ENCODE measurements at places on chromosomes 1 and 21. TPM values are rescaled to one million over a fixed set of nuclear protein-coding genes. Genes with fewer than 3 reads are reported as not detected.

DNA sequence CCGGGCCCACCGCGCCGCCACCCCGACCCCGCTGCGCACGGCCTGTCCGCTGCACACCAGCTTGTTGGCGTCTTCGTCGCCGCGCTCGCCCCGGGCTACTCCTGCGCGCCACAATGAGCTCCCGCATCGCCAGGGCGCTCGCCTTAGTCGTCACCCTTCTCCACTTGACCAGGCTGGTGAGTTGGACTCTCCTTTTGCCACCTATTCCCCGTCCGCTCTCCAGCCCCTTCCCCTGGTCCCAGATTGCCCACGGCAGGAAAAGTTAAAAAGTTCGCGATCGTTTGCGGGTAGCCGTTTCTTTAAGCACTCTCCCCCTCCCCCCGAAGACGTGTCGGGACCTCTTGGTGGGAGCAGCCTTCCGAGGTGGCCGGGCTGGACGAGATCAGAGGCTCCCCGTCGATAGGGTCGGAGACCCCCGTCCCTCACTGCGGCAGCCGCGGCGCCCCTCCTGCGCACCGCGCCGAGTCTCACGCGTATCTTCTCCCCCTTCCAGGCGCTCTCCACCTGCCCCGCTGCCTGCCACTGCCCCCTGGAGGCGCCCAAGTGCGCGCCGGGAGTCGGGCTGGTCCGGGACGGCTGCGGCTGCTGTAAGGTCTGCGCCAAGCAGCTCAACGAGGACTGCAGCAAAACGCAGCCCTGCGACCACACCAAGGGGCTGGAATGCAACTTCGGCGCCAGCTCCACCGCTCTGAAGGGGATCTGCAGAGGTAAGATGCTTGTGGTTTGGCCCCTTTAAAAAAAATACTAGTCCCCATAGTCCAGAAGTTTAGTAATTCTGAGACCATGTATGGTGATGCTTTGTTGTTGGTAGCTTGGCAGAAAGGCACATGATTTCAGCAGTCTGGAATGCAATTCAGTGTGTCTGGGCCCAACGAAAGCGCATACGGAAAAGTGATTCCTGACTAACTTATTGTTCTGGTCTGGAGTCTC, 576 bp downstream of the CCN1 start:
- DNase-seq = peak; percentile 92

DNA sequence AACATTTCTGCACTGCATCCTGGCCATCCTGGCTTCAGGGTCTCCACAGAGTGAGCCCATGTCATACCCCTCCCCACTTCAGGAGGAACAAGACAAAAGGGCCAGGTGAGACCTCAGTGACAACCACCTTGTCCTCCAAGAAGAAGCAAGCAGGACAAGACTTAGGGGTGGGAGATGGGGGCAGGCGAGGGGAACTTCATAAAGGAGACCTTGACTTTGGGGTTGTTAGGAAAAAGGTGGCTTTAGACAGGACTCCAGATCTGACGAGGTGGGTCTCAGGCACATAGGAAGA, 24.0 kb upstream of the SLAMF9 start:
- no peak for DNase-seq

GRCh38 chr1:12343823-12344487, 114.1 kb downstream of the VPS13D start:
- no peak for DNase-seq

DNA sequence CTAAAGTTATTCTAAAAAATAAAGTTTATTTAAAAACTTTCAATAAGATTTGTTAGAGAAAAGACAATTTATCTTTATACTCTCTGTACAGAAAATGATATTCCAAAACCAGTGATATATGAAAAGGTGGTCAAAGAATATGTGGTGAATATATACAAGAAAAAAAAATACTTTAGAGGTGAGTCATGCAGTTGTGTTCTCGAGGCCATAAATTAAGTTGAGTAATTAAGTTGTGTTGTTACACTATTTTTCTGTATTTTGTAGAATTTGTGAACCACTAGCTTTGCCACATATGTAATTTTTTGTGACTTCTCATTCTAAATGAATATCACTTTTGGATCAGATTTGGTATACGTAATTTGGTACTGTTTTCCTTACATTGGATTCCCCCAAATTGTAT, 23.6 kb upstream of the DUSP10 start:
- DNase-seq = no peak

B3GALT2 gene
- 0.58 TPM for total RNA-seq

GRCh38 chr1:25926731-25927496, 20.7 kb upstream of the STMN1 start:
- no peak for DNase-seq

CCDC185 gene
- not detected for total RNA-seq

DNA sequence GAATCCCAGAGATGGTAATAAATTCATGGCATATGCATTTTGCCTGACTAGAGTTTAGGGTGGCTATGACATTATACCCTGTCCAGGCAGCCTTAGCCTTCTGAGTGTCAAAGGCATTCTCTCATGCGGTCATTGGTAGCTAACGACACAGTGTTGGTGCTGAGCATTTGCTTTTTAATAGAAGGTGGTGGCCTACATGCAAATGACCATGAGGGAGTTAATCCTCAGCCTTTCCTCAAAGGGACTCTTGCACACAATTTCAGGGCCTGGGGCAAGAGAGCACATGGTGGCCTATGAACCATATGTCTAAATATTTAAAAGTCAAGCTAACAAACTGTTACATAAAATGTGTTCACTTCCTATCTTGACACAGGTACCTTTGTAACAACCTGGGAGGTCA, 30.9 kb upstream of the KCNA10 start:
- no peak for DNase-seq

DNA sequence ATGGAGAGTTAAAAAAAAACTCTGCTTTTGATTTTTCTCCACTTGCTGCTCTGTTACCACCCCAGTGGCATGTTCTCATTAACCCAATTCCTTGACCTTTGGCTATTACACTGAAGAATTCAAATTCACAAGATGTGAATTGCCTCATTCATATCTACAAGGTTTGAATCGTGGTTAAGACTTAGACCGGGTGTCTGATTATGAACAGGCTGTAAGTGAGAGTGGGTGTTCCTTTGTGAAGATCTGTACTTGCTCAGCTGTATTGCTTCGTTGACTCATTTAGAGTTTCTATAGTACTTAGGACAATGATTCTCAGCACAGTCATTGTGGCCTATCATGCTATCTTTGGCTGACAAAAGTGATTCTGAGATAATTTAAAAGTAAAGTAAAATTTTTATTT, 36.4 kb downstream of the DNM3 start:
- peak; percentile 9 for DNase-seq

DNA sequence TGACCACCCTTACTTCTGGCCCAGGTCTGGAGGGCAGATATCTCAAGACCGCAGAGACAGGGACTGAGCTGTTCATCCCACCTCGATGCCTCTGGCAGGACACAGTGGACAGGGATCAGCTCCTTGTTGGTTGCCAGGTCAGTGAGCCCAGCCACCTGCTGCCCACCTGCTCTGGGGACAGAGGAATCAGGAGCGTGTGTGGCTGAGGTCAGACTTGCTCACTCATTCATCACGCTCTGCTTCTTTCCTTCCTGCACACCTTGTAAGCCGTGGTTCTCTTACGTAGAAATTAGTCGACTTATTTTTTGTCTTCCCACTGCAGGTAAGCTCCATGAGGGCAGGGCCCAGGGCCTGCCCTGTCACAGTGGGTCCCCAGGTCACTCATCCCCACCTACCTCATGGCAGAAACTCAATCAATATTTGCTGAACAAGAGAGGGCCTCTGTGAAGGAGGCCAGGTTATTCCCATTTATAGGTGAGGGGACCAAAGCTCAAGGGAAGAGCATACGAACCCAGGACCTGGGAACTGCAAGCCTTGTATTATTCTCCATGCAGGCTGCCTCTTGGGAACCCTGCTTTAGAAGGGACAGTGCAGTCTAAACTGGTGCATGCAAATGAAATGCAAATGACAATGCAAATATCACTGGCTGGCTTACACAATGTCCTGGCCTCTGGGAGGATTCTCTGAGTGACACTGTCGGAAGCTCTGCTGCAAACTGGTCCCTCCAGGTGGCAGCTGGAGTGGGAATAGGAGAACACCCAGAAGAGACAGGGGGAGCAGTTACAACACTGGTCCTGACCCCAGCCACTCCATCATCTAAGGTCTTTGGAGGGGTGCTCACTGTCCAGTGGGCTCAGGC, 58.4 kb upstream of the PAX7 start:
- no peak for DNase-seq

CTXND2 gene
- not detected for total RNA-seq

TEX38 gene
- total RNA-seq = not detected

DNA sequence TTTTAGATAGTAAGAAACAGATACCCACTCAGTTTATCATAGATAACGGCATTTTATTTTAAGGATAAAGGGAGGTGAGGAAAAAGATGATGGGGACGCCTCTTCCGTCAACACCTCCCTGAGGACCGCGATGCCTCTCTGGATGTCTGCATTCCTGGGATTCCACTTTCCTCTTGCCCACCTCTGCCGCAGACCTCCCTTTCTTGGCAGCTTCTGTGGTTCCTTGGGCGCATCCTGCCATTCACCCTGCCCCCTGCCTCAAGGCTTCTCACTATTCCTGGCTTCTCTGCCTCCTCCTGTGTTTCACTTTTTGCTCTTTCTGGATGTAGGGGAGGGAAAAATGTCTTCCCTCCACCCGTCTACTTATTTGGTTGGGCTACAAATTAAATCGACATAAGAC, 19.9 kb downstream of the HUNK start:
- DNase-seq = no peak

- DNase-seq = no peak
Measured at GRCh38 chr1:12475947-12476346, 142.1 kb downstream of the DHRS3 start.

ANKRD65 gene
- 13.6 TPM for total RNA-seq

GRCh38 chr1:22341791-22342605, 109.7 kb upstream of the ZBTB40 start:
- peak; percentile 87 for DNase-seq

FAM72D gene
- total RNA-seq = not detected

DNA sequence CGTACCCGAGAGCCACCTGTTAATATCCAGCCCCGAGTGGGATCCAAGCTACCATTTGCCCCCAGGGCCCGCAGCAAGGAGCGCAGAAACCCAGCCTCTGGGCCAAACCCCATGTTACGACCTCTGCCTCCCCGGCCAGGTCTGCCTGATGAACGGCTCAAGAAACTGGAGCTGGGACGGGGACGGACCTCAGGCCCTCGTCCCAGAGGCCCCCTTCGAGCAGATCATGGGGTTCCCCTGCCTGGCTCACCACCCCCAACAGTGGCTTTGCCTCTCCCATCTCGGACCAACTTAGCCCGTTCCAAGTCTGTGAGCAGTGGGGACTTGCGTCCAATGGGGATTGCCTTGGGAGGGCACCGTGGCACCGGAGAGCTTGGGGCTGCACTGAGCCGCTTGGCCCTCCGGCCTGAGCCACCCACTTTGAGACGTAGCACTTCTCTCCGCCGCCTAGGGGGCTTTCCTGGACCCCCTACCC, 1.4 kb downstream of the USP21 start:
- DNase-seq = no peak

SYTL1 gene
- total RNA-seq = 23.2 TPM

DNA sequence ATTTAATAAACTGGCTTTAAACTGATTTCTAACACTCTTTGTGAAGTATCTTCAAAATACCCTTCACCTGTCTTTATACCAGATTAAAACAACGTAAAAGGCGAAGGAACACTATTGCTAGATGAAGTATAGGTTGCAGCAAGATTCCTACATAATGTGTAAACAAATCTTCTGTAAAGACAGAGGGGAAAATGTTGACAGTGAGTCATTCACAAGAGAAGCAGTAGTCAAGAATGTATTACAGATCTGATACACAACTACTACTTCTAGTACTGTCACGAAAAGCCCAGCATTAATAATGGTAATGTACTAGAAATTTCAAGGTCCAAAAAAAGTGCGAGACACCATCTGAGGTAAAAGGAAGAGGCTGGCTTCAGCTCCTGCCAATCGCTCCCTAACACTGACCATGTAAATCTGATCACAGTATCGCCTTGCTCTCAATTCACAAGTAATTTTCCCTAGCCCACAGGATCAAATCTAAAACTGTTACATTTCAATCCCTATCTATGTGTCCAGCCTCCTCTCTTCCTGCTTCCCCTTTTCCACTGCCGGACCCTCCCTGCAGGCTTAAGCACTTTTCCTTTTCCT, 290.4 kb downstream of the AKT3 start:
- no peak for DNase-seq

DNA sequence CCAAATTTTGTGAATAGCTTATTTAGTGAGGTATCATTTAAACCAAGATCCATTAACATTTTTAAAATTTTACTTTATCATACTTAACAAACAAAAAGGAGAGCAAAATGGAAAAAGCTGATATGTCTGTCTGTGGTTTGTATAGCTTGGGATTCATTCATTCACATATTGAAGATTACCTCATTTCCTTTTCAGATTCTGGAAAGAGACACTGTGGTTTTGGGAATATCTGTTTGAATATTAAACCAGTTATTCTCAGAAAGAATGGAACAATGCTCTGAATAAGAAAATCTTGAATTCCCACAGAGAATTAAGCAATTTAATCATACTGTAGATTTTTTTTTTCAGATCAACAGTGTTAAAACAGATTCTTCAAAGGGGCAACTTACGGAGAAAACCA, 93.8 kb upstream of the PRDX6 start:
- DNase-seq = no peak
